ENCODE measurements at places on chromosomes 11 and 22. TPM values are rescaled to one million over a fixed set of nuclear protein-coding genes. Genes with fewer than 3 reads are reported as not detected.

The OR6T1 gene
- polyA plus RNA-seq, result not detected

The SMTNL1 gene
- polyA plus RNA-seq, result not detected

The OR2D2 gene
- polyA plus RNA-seq, result not detected

- DNase-seq, result no peak
Measured at GRCh38 chr11:91904792-91905785, 319.5 kb upstream of the FAT3 start.

GRCh38 chr11:10818594-10818993, 9.9 kb upstream of the EIF4G2 start:
- DNase-seq, result no peak

- peak; percentile 57 for DNase-seq
Measured at GRCh38 chr11:130726234-130727037, 189.8 kb downstream of the SNX19 start.

DNA sequence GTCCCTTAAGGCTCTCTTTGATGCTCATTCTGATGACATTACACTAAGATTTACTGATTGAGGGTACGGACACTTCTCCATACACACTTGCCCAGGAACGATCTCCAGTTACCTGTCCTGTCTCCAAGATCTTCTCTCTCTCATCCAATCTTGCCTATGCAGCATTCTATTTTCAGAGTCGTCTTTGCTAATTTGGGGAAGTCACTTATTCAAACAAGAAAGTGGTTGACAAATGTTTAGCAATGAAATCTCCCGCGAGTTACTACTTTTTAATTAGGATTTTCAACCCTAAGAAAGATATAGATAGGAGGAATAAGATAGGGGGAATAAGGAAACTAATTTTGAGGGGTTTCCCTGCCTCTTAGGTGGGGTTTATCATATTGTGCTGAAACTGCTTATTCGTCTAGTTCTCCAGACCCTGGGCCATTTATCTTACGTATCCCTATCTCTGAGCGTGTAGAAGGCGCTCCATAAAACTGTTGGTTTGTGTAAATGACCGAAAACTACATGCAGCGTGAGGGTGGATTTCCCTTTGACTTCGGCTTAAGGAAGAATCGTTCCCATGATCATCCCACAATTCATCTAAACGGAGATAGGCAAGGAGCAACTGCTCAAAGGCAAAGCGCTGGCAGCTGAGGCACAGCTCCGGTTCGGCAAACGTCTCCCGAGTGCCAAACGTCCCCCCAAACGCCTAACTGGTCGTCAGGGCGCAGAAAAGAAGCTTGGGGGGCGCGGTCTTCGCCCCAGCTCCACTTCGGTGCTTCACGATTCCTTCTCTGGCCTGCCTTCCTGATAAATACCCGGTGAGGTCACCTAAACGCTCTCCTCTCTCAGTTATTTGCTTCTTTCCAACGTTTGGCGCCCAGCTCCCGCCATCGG, 804 bp downstream of the APIP start:
- DNase-seq, result peak; percentile 28

GRCh38 chr11:121801781-121802180, 314.2 kb downstream of the BLID start:
- DNase-seq, result no peak

- DNase-seq, result no peak
Measured at GRCh38 chr11:8593935-8594909, at the start of gene STK33. STK33 (minus strand) TSS chr11:8594228; CDS start chr11:8474905, 119,323 bp downstream.

GRCh38 chr22:36145881-36146280, 14.7 kb downstream of the APOL3 start:
- no peak for DNase-seq

- no peak for DNase-seq
Measured at GRCh38 chr22:44102121-44102520, 78.0 kb downstream of the PARVB start.

DNA sequence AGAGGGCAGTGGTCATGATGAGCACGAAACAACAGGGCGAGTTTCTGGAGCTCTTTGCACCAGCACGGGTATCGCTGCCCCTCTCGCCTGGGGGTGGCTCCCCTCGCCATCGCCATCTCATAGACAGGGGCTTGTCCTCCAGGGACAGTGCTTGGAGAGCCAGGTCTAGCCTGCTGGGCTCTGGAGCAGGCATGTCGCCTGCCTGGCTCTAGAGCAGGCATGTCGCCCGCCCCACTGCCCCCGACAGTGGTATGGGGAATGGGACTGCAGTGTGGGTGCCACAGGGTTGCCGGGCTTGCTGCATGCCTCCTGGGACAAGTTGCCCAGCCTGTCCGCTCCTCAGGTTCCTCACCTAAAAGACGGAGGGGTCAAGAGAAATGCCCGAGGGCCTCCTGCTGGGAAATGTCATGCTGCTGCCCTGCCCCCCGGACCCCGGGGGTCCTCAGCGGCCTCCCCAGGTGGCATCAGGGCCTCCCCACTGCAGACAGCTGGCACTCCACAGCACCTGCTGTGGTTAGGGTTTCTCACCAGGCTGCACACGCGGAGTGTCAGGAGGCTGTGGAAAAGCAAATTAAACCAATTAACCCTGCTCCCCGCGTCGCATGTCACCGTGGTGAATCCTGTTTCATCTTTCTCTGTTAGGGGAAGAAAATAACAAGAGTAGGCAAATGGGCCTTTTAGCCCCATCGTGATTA, 403.0 kb downstream of the TBC1D22A start:
- no peak for DNase-seq

- no peak for DNase-seq
Measured at GRCh38 chr11:10514709-10515108, 26.3 kb downstream of the RNF141 start.

DNA sequence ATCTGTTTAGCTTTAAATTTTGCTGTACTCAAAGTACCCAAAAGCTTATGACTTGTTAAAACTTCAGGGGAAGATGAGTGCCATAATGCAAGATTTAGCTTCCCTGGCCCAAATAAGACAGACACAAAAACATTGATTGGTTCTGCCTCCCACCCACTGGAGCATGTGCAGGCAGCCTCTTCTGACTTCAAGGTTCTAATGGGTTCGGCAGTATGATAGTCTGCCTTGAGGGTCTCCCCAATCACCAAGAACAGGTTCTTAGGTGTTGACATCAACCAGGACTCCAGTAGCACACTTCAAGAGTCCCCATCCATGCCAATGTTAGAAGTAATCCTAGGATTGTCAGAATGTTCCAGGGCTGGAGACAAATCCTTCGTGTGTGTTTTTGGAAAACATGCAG, 12.5 kb downstream of the EIF4G2 start:
- DNase-seq, result no peak

GRCh38 chr11:128535468-128536457, 51.6 kb downstream of the ETS1 start:
- no peak for DNase-seq

Data from urinary bladder (tissue), 4 donors.